ENCODE measurements at places on chromosomes 4 and X. TPM values are rescaled to one million over a fixed set of nuclear protein-coding genes. Genes with fewer than 3 reads are reported as not detected.

FAM90A26 gene
- not detected for polyA plus RNA-seq

PPP2R2C gene
- not detected for polyA plus RNA-seq

WAS gene
- polyA plus RNA-seq, result not detected

GLUD2 gene
- polyA plus RNA-seq, result 0.36 TPM

MTCP1 gene
- polyA plus RNA-seq, result 25.8 TPM

TRIML2 gene
- polyA plus RNA-seq, result not detected

TBC1D8B gene
- polyA plus RNA-seq, result 11.5 TPM

DNA sequence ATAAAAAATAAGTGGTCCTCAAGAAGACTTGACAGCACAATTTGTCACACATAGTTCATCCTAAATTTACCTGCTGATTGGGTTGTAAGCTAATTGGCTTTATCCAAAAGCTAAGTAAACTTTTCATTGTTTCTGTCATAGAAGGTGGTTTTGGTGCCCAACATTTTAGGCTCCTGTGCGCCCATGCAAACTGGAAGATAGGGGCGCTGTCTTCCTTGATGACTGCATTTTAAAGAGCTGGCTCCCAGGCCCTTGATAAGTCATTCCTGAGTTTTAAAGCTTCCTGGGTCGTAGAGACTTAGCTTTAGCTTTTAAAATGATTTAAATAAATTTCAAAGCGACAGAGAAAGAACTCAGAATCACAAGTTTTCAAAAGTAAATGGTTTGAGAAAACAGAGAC is 625.4 kb upstream of the GALNT7 start:
- no peak for DNase-seq

DNA sequence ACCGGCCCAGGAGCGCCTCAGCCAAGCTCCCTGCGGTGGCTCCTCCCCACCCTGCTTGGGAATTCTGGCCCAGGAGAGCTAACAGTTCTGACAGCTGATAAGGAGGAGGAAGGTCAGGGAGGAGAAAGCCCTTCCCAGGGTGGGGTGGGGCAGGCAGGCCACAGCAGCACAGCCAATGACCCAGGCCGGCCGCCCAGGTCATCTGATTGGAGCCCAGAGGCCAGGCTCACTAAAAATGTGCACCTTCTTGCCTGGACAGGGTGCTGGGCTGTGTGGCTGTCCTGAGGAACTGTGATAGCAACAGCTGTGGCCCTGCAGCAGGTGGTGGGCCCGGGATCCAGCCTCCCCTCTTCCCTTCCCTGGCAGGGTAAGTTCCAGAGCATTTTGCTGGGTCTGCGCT is 17.2 kb upstream of the SH3TC1 start:
- DNase-seq, result no peak

DNA sequence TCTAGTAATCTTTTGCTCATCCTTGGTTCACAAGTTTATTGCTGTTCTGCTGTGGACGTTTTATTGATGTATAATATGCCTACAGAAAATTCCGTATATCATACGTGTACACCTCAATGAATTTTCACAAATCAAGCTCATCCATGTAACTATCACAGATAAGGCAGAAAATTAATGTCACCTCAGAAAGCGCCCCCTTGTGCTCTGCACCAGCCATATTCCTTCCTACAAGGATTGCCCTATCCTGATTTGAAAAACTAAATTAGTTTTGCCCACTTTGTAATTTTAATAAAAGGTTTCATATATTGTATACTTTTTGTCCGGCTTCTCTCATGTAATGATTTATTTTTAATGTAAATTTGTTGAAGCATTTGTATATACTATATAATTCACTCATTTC is 390.8 kb downstream of the ADGRL3 start:
- DNase-seq, result no peak

GRCh38 chr4:2750719-2751605 is 5.2 kb downstream of the TNIP2 start:
- no peak for DNase-seq

DNA sequence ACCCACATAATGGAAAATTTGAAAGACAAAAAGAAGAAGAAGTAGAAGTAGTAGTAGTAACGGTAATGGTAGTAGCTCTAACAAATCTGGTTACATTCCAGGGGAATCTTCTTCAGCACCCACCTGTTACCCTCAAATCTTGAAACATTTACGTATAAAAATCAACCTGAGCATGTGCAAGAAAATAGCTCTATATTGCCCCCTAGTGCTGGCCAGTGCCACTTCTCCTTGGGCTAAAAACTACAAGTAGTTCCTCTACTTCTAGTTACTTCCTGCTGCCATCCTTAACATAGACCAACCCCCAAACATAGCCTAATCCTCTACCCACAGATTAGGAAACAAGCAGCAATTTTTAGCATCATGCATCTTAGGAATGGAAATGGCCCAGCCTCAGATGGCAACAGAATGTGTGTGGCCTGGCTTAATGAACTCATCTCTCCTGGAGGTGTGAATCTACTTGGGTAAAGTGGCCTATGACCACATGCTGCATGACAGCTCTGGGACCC is 3.1 kb downstream of the PDGFC start:
- DNase-seq, result peak; percentile 81

GRCh38 chrX:100623001-100623400 is 13.6 kb downstream of the TSPAN6 start:
- no peak for DNase-seq

GRCh38 chr4:13368217-13368616 is 115.9 kb downstream of the RAB28 start:
- no peak for DNase-seq

GRCh38 chr4:13478707-13479106 is 5.4 kb downstream of the RAB28 start:
- no peak for DNase-seq

DNA sequence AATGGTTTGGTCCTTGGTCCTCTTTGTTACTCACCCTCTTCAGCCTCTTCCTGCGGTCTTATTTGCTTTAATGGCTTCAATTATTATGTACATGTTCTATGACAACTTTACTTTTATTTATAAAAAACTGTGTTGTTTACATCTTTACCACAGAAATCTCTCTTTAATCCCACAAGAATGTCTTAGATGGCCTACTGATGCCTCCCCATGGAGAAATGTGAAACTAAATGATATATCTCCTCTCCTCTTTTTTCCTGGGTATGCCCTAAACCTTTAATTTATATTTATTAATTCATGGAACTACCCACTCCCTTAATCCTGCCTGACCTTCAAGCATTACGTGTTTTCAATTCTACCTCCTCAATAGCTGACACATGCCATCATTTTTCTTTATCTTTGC is 573.2 kb downstream of the CENPC start:
- no peak for DNase-seq

GRCh38 chr4:100517864-100518341 is at the start of gene EMCN:
EMCN (minus strand) TSS chr4:100518022; CDS start chr4:100517914, 108 bp downstream.
- DNase-seq, result peak; percentile 3

Data from GM23248 (cell line).